ENCODE measurements at places on chromosomes 5 and 9.
A peak's percentile ranks its signal among the peaks of the same experiment; 100 is the strongest.

DNA sequence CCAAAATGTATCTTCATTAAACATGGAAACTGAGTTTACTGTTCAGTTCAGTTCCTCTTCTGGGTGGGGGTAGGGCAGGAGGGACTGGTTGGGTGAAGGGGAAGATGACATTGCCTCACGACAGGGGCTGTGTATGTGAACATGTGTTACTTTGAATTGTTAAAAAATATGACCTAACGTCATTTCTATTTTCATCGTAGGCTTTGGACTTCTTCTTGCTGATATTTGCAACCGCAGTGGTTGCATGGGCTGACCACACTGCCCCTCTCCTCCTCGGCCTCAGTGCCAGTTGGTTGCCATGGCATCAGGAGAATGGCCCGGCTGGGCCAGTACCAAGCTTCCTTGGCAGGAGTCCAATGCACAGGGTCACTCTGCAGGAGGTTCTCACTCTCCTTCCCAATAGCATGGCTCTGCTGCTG lies 41.5 kb downstream of the HACD4 start:
- no peak for DNase-seq

DNA sequence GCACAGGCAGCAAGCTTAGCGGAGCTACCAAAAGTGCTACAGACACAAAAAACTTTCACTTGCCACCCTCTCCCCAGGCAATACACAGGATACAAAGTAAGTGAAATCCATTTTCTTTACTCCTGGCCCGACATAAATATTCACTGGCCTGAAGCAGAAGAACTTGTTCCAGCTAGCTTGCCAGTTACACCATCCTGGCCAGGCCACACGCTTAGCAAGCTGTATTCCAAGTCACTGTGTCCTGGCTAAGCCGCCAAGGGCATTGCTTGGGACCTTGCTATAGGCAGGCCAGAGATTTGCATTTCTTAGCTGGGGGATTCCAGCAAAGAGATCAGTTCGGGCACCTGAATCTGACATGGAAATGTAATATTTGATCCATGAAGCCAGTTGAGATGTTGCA lies 71.0 kb upstream of the SLC1A3 start:
- DNase-seq, result no peak

GRCh38 chr9:122444041-122444733 lies 33.5 kb downstream of the OR1J1 start:
- no peak for DNase-seq

- no peak for DNase-seq
These were observed 72.3 kb downstream of the PRELID2 start for GRCh38 chr5:145762833-145763232.

DNA sequence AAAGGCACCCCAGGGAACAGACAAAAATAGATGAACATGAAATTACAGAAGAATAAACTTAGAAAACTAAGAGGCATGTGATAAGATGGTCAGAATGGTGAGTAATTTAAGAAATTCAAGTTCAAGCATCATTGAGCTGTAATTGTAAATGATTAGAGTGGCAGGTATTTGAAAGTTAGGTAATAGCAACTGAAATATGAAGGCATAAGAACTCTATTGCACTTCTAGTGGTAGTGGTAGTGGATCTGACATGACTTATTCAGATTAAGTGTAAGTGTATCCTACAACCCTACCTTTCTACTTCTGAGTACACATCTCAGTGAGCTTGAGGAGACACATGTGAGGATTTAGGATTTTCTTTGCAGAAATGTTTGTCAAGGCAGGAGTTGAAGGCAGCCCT lies 192.9 kb upstream of the RIOK2 start:
- no peak for DNase-seq

DNA sequence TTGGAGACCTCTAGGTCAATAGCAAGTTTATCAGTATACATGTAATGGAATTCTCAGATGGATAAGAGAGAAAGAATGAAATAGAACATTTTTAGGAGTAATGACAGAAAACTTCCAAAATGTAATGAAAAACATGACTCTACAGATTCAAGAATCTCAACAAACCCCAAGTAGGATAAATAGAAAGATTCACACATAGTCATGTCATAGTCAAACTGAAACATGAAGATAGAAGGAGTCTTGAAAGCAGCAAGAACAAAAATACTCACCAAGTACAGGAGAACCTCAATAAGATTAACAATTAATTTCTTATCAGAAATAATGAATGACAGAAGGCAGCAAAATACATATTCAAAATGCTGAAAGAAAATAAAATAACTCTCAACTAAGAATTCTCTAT lies 164.5 kb downstream of the SPATA31D1 start:
- DNase-seq, result no peak

- DNase-seq, result no peak
These were observed 22.6 kb downstream of the DOCK8 start for GRCh38 chr9:237141-237857.

DNA sequence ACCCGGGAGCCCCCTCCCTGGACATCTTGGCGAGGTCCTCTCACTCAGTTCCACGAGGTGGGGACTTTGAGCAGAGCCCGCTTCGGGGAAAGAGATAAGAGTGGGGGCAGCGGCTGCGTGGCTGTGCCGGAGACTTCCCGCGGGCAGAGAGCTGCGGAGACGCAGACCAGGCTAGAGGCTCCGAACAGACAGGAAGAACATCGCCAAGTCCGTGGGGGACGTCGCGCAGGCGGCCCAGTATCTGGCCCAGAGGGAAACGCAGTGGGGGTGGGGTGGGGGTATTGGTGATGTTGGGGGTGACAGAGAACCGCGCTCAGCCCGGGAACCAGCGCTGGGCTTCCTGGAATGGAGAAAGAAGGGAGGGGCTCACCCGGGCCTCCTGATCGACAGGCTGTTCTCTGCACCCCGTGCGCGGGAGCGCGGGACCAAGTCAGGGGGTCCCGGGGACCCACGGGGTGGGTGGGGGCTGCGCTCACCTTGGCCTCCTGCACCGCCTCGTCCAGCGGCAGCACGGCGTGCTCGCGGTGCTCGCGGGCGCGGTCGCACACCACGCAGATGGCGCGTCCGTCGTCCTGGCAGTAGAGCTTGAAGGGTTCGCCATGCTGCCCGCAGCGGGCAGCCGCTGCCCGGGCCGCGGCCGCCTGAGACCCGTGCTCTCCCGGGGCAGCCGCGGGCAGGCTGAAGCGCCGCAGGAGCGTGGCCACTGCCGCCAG lies 727 bp downstream of the TRIM7 start:
- no peak for DNase-seq

DNA sequence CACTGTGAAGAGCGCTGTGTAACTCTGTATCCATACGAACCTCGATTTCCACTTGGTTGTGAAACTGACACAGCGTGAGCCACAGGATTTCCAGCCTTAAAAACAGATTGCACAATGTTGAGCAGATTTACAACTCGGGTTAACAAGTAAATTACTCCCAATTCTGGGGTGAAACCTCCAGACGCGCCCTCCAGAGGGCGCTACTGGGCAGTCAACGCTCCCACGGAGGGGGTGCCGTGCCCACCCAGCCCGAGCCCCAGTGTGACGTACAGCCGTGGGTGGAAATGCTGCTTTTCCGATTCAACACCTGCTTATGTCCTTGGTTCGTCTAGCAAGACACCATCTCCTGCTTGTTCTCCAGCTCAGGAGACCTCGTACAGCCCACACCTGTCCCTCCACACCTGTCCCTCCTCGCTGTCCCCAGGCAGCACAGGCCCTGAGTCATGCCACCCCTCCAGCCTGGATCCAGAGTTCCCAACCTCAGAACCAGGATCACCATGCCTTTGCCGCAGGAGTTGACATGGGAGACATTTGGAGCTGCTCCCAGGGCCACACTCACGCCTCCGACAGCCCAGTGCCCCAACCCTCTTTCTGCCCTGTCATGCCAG lies 34.4 kb upstream of the SLC6A3 start:
- DNase-seq, result peak; percentile 56

DNA sequence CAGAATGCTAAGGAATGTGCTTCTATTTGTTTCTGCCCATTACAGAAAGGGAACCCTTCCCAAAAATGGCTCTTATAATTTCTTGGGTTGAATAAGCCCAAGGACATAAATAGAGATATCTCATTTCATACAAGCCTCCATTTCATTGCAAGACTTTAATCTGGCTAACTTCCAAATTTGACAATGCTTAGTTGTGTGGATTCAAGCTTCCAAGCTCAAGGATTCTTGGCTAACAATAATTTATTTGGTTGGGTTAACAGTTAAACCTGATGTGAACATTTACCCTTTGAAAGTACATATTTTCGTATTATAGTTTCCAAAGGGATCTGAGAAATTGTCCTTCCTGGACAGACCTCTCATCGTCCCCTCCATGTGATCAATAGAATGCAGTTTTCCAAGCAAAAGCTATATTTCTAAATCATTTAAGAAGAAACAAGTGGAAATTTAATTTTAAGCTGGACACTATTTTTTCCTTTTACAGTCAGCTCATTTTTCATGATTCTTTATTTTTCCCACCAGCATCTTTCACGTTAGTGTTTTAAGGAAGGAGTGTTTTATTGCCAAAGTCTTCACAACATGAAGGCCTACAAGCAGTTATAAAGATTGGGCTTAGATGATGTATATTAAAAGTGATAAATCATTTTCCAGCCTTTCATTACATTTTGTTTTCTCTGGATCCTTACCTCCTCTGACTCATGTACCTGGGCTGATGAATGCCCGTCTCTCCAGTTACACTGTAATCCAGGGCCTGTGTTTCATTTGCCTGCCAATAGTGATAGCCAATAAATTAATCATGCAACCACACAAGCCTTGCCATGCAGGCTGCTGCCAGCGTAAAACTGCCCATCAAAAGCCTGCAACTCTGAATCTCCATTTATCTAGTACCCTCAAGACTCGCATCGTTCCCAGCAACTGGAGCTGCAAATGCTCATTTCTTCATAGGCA lies 176.7 kb downstream of the NTRK2 start:
- no peak for DNase-seq

- DNase-seq, result no peak
These were observed 89.8 kb downstream of the LIFR start for GRCh38 chr5:38466424-38467189.

DNA sequence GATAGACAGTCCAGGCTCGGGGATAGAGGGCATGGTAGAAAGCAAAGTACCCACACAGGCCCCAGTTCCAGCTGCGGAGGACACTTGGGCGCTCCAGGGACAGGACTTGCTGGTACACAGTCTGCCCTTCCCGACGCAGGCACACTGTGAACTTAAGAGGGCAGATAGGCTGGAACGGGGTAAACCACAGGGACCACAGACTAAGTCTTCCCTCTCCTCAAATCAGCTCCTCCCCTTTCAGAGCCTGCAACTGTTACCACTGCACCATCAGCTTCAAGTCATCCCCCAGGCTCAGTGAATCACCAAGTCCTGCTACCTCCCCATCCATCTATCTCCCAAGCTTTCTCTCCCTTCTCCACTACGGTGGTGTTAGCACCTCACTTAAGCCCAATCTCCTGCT lies 7.3 kb downstream of the GBA2 start:
- no peak for DNase-seq

GRCh38 chr9:131169563-131170240 lies 44.3 kb downstream of the NUP214 start:
- no peak for DNase-seq

GRCh38 chr5:1907616-1908015 lies 24.9 kb upstream of the IRX4 start:
- no peak for DNase-seq

DNA sequence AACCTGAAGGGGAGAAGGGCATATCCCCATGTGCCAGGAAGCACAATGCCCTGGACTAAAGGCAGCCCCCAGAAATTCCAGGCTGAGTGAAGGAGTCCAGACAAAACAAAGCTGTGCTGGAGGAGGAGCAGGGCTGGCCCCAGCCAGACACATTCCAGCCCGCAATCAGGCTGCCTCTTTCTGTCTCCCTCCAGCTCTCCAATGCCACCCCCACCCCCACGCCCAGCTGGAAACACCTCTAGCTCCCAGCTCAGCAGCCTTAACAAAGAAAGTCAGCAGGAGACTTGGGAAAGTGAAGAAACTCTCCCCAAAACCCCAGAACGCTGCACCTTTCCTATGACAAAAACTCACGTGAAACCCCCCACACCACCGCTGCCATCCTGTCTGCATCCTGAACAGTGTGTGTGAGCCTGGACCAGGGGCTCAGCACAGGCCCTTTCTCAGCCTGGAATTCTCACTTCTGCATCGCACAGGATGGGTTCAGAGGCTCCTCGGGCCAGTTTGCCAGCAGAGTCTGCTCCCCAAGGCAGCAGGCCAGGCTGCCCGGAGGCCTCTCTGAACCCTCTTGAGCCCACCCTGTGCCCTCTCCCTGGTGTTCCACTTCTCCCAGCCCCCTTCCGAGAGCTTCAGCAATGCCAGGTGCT lies 96.2 kb upstream of the ICE1 start:
- DNase-seq, result no peak

DNA sequence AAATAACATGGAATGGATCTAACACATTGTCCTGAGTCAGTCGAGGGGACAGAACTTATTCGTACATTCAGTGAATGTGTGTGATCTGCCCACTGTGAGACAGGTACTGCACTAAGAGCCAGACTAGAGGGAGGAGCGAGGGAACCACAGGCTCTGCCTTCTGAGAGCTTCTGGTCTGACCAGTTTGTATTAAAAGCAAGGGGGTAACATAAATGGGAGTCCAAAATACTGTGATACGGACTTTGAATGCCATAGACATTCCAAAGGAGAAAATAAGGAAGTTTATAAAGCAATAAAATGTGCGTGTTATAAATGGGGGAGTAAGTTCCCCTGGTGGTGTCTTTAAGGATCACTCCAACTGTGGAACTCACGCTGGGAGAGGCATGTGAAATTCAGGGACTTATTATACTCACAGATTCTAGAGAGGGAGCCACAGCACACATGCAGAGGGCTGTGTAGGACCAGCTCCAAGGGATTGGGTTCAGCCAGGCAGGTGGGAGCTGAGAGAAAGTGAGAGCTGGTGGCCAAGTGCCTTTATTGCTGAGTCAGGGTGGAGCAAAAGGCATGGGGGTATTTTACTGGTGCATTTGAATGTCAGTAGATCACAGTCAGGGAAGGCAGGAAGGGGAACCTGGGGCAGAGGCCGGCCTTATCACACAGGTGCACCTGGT lies 186.5 kb upstream of the WWC1 start:
- DNase-seq, result no peak

DNA sequence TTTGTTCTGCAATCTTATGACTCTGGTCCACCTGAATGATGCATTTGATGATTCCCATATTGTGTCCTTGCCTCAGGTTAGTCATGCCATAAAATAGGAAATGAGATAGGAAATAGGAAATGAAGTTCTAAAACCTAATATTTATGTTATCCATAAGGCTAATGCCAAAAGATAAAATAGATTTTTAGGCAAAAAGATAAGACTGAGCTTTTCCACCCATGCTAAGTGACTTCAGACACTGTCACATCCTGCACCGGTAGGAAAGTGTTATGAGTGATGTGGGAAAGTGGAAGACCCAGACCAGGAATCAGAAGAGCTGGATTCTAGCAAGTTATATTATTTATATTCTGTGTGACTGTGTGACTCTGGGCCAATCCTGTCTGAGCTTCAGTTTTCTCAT lies 600.8 kb upstream of the DMAC1 start:
- no peak for DNase-seq

DNA sequence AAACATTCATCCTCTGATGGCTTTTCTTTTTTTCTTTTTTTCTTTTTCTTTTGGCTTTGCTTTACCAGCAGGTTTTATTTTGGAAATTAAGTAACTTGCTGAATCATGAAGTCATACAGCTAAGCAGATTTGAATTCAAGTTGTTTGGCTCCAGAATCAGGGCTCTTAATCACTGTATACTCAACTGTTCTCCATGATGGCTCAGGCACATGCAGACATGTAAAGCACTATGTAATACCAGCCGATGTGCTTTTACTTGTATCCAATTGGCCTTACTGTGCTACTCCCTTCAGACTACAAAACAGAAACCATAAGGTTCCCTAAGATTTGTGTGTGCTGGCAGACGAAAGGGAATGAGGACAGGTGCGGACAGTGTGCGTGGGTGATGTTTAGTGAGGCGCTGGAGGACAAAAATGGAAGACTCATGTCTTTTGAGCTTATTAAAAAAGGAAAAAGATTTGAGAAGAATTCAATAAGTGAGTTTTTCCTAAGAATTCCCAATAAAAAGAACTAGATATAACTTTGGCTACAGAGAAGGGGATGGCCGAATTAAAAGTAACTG lies 44.7 kb upstream of the OTP start:
- no peak for DNase-seq
